H9 (cell line): ENCODE measurements at places on chromosomes 11 and 22. TPM values are rescaled to one million over a fixed set of nuclear protein-coding genes. Genes with fewer than 3 reads are reported as not detected.

DNAJB7 gene
- total RNA-seq = not detected in 2 replicates

SLC6A5 gene
- not detected in 2 replicates for total RNA-seq

EFEMP2 gene
- total RNA-seq = 22.9 and 26.2 TPM in 2 replicates

MMP27 gene
- total RNA-seq = not detected in 2 replicates

MRGPRX3 gene
- total RNA-seq = not detected in 2 replicates

MS4A6E gene
- not detected in 2 replicates for total RNA-seq

RAPSN gene
- 0.48 TPM in 1 of 2 replicates, not detected in the other for total RNA-seq

AIP gene
- total RNA-seq = 31.9 and 35.6 TPM in 2 replicates

TTC36 gene
- 1.6 TPM in 2 replicates for total RNA-seq

OR52E8 gene
- total RNA-seq = not detected in 2 replicates

PGM2L1 gene
- 16.9 and 17.7 TPM in 2 replicates for total RNA-seq

RTN4RL2 gene
- total RNA-seq = 7.0 and 7.1 TPM in 2 replicates

DNA sequence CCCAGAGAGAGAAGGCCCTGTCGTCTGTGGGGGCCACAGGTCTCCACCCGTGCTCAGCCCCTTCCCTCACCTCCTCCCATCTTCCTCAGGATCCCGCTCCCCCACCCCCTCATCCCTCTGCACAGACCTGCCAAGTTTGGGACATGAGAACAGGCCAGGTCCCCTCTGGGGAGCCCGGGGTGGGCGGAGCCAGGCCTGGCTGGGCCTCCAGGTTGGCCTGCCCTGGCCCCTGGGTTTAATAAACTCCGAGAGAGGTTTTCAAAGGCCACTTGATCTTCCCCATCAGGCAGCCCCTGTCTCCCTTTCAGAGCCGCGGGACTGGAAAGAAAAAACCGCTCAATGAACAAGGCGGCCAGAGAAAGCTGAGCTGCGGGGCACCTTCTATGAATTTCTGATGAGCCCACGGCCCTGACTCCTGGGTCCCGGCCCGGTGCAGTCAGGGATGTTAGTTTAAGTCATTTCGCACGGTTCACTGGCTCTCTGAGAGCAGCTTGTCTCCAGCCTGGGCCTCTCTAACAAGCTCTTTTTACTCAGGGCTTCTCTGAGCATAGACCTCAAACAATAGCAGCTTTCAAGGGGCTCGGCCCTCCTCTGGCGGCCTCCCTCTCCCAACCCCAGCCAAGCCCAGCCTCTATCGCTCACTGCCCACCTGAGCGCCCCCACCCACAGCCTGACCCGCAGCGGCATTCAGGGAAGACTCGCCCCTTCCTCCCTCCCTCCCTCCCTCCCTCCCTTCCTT is 64.8 kb downstream of the RPUSD4 start:
- peak; percentile 86 for DNase-seq
- no peaks in the 10 kb centered on the region for H3K27me3 ChIP-seq
- H3K36me3 ChIP-seq = peaks cover 4% of the 10 kb centered on the region; the same call in 1 of the 2 replicates
- H3K4me1 ChIP-seq = peaks cover 10% of the 10 kb centered on the region; the same call in 1 of the 2 replicates

DNA sequence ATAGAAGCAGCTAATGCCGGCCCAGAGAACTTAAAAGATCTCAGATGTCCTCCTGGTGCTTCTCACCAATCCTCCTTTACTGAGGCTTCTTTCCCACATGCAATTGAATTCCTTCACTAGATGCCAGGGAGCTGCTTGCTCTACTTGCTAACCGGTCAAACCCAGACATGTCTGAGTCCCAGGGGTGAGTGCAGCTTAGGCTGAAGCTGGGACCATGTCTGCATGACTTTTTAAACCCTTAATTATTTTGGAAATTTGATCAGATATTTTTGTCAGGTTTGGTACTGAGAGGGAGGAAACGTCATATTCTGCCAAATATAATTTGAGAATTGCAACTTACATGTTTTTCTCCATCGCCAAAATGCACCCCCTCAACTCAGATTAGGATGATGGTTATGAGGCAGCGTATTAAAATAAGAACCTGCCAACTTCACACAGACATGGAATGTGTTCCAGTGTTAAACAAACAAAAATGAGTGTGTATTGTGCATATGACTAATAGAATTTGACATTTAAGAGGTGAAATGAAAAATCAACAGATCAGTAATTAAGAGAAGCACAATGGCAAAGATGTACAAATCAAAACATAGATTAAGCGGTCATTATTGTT is 529.5 kb downstream of the ETS1 start:
- H3K27ac ChIP-seq = no peak overlapping the region
- no peaks in the 10 kb centered on the region for H3K4me1 ChIP-seq
- no peaks in the 10 kb centered on the region for H3K36me3 ChIP-seq
- DNase-seq = no peak
- no peak overlapping the region for H3K4me3 ChIP-seq

GRCh38 chr22:23910496-23911190 is 16.5 kb downstream of the MIF start:
- DNase-seq = no peak
- H3K36me3 ChIP-seq = peaks cover 11% of the 10 kb centered on the region
- no peak overlapping the region for H3K27ac ChIP-seq
- H3K27me3 ChIP-seq = no peaks in the 10 kb centered on the region

GRCh38 chr11:117201658-117202305 is 2.6 kb downstream of the TAGLN start:
- no peaks in the 10 kb centered on the region for H3K4me1 ChIP-seq
- DNase-seq = no peak
- no peak overlapping the region for H3K27ac ChIP-seq

DNA sequence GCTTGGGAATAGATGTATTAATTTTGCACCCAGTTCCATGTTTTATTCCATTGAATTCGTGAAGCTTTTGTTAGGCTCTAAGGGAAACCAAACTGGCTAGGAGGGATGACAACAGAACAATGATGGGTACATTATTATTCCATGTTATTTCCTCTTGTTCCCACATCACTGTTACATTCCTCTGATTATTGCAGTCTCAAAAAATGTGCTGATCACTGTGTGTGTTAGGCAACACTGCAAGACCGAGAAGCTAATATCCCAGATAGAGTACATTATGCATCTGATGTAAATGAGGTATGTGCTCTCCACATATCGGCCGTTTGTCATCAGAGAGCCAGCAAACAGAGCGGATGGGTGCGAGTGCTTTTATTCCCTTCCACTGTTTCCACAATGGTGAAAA is 327.9 kb downstream of the SOX6 start:
- no peak overlapping the region for H3K4me3 ChIP-seq
- H3K27me3 ChIP-seq = no peaks in the 10 kb centered on the region
- no peak for DNase-seq
- H3K36me3 ChIP-seq = no peaks in the 10 kb centered on the region
- H3K4me1 ChIP-seq = no peaks in the 10 kb centered on the region
- H3K27ac ChIP-seq = no peak overlapping the region

DNA sequence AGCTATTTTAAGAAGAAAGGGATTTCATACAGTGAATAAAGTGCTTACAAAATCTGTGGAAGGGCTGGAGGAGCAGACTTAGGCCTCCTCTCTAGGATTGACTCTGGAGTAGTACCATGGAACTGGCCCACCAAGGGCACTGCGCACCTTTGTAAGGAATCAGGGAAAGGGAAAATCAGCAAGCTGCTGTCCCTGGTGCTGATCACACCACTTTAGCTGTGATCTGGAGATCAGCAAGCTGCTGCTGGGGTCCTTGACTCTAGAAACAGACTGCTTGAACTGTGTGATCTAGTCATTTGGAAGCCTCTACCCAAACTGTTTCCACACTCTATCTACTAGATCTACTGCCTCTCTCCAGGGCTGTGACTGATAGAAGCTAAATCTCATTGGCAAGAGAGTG is 18.4 kb upstream of the TECTA start:
- H3K27me3 ChIP-seq = no peaks in the 10 kb centered on the region
- no peaks in the 10 kb centered on the region for H3K4me1 ChIP-seq
- no peak overlapping the region for H3K4me3 ChIP-seq
- peaks cover 13% of the 10 kb centered on the region for H3K36me3 ChIP-seq
- no peak overlapping the region for H3K27ac ChIP-seq
- DNase-seq = peak; percentile 66

DNA sequence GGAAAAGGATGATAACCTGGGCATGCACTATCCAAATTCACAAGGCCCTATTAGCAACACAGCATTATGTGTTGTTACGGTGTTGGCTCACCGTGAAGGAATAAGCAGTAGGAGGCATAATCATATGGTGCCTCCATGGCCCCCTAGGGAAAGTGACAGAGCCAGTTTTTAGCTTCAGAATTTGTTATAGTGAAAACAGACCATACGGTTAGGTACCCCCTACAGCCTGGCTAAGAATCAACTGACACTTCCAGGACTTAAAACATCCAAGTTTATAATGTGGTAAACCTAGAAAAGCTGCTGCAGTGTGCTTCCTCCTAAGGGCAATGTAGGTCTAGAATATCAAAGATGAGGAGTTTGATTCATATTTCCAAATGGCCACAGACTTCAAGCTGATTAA is 30.4 kb downstream of the KIF18A start:
- DNase-seq = no peak
- no peaks in the 10 kb centered on the region for H3K27me3 ChIP-seq

- H3K4me3 ChIP-seq = no peak overlapping the region
- H3K27me3 ChIP-seq = no peaks in the 10 kb centered on the region
- H3K27ac ChIP-seq = no peak overlapping the region
- no peak for DNase-seq
- no peaks in the 10 kb centered on the region for H3K36me3 ChIP-seq
- H3K4me1 ChIP-seq = peaks cover 8% of the 10 kb centered on the region; the same call in 1 of the 2 replicates
Observed at GRCh38 chr11:26287067-26287518, 44.8 kb upstream of the ANO3 start.

DNA sequence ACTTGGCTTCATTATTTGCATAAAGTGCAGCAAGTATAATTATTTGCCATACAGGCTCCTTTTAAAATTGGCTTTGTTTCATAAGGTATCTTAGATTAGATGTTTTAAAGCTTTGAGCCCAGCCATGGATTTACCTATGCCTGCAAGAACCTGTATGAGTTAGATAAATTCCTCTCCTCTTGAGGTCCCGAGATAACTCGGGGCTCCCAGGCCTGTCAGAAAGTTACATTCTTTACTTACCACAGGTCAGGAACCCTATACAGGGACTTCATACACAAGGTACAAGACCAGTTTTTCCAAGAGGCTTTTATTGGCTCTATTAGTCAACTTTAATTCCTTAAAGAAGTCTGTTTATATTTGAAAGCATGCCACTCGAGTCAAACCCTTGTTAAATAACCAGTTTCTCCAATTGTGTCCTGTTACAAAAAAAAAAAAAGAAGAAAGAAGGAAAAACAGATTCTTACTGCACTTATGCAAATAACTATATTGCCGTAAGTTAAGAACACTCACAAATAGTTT is 2.3 kb upstream of the C1QTNF6 start:
- H3K4me3 ChIP-seq = no peak overlapping the region
- no peak for DNase-seq
- H3K36me3 ChIP-seq = peaks cover 17% of the 10 kb centered on the region

- no peaks in the 10 kb centered on the region; the same call in 1 of the 2 replicates for H3K4me1 ChIP-seq
- no peaks in the 10 kb centered on the region for H3K36me3 ChIP-seq
- no peaks in the 10 kb centered on the region for H3K27me3 ChIP-seq
- no peak for DNase-seq
- H3K27ac ChIP-seq = no peak overlapping the region
Observed at GRCh38 chr11:44893308-44893822, 57.3 kb downstream of the TP53I11 start.

- DNase-seq = no peak
- no peak overlapping the region for H3K4me3 ChIP-seq
- no peaks in the 10 kb centered on the region for H3K4me1 ChIP-seq
- no peaks in the 10 kb centered on the region for H3K27me3 ChIP-seq
Observed at GRCh38 chr11:108805030-108805429, 140.2 kb downstream of the DDX10 start.

DNA sequence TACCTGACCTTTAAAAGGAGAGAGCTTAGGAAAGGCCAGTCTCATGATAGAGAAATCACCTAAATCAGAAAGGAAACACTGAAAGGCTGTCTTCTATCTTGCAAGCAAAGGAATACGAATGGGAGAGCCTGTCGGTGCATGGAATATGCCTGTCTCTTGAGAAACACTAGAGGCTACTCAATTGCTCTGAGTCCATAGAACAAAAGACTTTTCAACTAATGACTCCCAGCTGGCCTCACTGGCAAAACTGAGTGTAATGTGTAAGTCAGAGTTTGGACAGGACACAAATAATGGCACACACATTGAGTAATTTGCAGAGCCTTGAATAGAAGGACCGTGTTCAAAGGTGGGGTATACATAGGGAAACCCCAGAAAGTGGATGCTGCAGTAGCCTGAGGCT is 171.0 kb upstream of the ARHGAP20 start:
- DNase-seq = no peak
- H3K4me3 ChIP-seq = no peak overlapping the region
- H3K4me1 ChIP-seq = no peaks in the 10 kb centered on the region
- no peaks in the 10 kb centered on the region for H3K27me3 ChIP-seq
- H3K27ac ChIP-seq = no peak overlapping the region
- H3K36me3 ChIP-seq = no peaks in the 10 kb centered on the region

- H3K4me1 ChIP-seq = no peaks in the 10 kb centered on the region; the same call in 1 of the 2 replicates
- no peak overlapping the region for H3K4me3 ChIP-seq
- H3K36me3 ChIP-seq = no peaks in the 10 kb centered on the region
- H3K27ac ChIP-seq = no peak overlapping the region
Observed at GRCh38 chr11:123509737-123510578, 79.9 kb downstream of the GRAMD1B start.

GRCh38 chr11:92533657-92534335 is 309.2 kb downstream of the FAT3 start:
- no peaks in the 10 kb centered on the region for H3K36me3 ChIP-seq
- no peaks in the 10 kb centered on the region for H3K27me3 ChIP-seq
- H3K4me3 ChIP-seq = no peak overlapping the region
- no peak overlapping the region for H3K27ac ChIP-seq

GRCh38 chr11:64871492-64871891 is 6.9 kb downstream of the EHD1 start:
- H3K4me1 ChIP-seq = no peaks in the 10 kb centered on the region
- no peak for DNase-seq
- peaks cover 4% of the 10 kb centered on the region for H3K36me3 ChIP-seq
- no peak overlapping the region for H3K27ac ChIP-seq
- H3K27me3 ChIP-seq = no peaks in the 10 kb centered on the region

GRCh38 chr22:33909911-33910310 is 10.4 kb downstream of the LARGE1 start:
- peaks cover 13% of the 10 kb centered on the region; the same call in 2 of the 3 replicates for H3K36me3 ChIP-seq
- H3K27ac ChIP-seq = no peak overlapping the region
- no peak for DNase-seq

GRCh38 chr11:116513278-116513823 is 259.4 kb downstream of the BUD13 start:
- no peaks in the 10 kb centered on the region for H3K27me3 ChIP-seq
- no peaks in the 10 kb centered on the region for H3K36me3 ChIP-seq
- DNase-seq = no peak
- H3K4me3 ChIP-seq = no peak overlapping the region
- H3K4me1 ChIP-seq = no peaks in the 10 kb centered on the region; the same call in 1 of the 2 replicates
